ENCODE measurements at places on chromosomes 7 and 10.

DNA sequence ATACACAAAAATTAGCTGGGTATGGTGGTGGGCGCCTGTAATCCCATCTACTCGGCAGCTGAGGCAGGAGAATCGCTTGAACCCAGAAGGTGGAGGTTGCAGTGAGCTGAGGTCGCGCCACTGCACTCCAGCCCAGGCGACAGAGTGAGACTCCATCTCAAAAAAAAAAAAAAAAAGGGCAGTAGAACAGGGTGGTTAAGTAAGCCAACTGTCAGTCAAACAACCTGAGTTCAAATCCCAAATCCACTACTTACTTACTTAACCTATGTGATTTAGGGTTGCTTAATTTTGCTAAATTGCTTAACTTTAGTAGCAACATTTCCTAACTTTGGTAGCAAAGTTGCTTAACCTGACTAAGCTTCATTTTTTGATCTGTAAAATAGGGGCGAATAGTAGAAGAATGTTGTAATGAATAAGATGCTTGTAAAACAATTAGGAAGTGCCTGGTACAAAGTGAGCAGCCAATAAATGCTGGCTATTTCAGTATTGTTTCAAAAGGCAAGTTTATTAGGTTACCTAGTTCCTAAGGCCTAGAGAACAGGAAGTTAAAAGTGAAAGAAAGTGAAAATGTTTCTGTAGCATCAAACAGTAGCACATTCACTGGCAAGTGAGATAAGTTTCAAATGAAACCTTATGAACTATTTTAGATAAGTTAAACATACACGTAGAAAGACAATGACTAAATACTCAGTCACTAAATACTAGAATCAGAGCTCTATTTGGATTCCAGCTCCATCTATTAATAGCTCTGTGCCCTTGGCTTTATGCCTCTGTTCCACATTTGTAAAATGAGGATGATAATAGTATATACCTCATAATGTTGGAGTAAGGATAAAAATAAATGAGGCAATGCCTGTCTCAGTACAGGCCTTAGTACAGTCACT, 64.3 kb downstream of the HOXA1 start:
- DNase-seq = peak; percentile 34

DNA sequence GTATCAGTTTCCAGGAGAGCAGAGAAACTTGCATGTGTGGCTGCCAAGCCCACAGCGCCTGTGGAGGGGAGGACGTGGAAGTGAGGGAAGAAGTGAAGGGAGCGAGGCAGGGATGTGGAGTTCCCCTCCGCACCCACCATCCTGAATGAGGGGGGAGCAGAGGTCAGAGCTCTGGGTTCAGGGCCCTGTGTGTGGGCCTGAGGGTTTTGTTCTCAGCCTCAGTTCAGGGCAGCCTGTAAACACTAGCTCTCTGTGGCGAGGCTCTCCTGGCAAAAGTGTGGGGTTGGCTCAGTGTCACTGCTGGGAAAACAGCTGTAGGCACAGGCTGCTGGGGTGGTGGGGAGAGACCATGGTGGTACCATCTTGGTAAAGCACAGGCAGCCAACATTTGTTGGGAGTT, 108.4 kb downstream of the C10orf105 start:
- DNase-seq = no peak

- DNase-seq = peak; percentile 42
Observed at GRCh38 chr10:69901628-69902505, 100.2 kb downstream of the COL13A1 start.

- no peak for DNase-seq
Observed at GRCh38 chr10:49180444-49180860, 7.7 kb downstream of the TMEM273 start.

DNA sequence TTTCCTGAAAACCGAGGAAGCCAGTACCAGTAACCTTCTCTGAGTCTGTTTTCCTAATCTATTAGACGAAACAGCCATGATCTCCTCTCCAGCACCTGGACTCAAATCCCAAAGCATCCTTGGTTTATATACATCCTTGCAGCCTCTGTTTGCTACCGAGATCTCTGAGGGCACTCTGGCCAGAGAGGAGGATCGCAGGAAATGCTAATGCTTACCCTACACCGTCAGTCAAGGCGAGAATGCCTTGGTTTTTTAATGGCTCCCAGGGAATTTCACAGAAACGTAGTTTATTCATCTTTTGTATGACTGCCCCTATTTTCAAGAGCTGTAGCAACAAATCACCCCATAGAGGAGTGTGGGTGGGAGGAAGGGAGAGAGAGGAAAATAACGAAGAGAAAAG, 91.5 kb upstream of the CALN1 start:
- DNase-seq = no peak

DNA sequence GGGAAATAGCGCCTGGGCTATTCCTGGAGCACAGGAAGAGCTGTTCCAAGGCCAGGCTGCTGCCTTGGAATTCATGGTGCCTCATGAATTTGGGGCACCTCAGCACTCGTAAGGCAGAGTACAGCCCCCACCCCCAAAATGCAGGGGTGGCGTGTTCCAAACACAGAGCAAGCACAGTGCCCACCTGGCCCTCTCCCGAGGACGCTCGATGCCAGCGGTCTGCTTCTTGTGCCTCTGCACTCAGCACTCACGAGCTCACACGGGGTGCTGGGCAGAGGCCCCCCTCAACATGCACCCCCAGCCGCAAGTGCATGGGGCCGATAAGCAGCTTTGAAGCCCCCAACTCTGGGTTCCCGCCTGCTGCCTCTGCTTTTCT, 60.1 kb downstream of the ZRANB1 start:
- DNase-seq = no peak

DNA sequence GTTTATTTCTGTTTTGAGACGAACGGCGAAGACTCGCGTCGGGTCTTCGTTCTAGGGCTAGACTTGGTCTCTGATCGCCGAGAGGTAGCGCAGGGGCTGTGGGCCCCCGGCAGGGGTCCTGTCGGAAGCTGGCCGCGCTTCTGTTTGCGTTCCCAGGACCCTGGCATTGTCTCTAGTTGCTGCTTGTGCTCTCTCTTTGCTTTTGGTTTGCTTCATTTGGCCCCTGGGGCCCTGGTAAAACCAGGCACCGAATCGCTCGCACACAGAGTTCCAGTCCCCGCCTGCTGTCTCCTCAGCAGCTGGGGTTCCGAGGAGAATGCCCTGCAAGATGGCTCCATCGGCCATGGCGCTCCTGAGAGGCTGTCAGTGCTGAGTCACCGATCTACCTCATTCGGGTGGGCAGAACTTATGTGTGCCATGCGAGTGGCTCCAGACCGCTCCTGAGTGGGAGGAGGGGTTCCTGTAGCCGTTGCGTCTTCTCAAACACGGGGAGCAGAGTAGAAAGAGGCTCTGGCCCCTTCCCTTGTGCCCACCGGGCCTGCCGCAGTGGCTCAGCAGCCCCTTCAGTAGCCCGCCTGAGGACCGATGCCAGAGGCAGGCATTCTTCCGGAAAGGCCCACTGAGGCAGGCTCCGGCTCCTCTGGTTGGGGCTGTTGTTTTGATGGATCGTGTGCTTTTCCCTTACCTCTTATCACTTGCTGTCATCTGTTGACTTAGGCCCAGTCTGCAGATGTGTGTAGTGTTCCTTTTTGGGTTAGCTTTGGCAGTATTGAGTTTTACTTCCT, 826 bp downstream of the CHPF2 start:
- DNase-seq = peak; percentile 74

- DNase-seq = peak; percentile 4
Observed at GRCh38 chr7:107396990-107397389, 72.9 kb upstream of the GPR22 start.

DNA sequence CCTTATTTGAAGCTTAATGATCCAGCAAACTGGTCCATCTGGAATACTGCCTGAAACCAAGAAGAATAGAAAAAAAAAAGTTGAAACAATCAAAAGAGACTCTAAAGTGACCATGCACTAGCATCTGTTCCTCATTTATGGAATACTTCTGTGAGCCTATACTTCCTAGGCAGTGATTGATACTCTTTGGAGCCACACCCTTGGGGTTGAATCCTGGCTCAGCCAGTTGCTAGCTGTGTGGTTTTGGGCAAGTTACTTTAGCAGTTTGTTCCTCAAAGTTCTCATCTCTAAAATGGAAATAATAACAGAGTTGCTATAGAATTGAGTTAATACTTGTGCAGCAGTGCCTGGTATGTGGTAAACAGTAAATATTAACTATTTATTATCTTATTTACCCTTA, 208.9 kb downstream of the GPR158 start:
- DNase-seq = no peak
